ENCODE measurements at places on chromosomes 7 and 10.

GRCh38 chr10:30124704-30125103, 65.3 kb upstream of the JCAD start:
- no peak for DNase-seq

GRCh38 chr7:68065581-68065980, 1068.9 kb downstream of the TYW1 start:
- no peak for DNase-seq

DNA sequence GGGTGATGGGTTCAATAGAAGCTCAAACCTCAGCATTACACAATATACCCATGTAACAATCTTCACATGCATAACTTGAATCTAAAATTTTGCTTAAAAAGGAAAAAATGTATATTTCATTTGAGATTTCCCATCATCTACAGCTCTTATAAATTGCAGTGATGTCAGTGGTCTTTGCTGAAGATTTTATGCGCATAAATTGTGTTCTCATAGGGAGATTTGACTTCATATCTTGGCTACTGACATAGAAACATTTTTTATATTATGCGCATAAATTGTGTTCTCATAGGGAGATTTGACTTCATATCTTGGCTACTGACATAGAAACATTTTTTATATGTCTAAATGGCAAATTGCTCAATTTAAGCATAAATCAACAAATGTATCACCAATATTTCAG, 1125.3 kb upstream of the C7orf33 start:
- DNase-seq = no peak

- DNase-seq = no peak
Measured at GRCh38 chr10:110363572-110364411, 59.1 kb upstream of the SMNDC1 start.

- DNase-seq = no peak
Measured at GRCh38 chr10:31622978-31623377, 304.0 kb downstream of the ZEB1 start.

DNA sequence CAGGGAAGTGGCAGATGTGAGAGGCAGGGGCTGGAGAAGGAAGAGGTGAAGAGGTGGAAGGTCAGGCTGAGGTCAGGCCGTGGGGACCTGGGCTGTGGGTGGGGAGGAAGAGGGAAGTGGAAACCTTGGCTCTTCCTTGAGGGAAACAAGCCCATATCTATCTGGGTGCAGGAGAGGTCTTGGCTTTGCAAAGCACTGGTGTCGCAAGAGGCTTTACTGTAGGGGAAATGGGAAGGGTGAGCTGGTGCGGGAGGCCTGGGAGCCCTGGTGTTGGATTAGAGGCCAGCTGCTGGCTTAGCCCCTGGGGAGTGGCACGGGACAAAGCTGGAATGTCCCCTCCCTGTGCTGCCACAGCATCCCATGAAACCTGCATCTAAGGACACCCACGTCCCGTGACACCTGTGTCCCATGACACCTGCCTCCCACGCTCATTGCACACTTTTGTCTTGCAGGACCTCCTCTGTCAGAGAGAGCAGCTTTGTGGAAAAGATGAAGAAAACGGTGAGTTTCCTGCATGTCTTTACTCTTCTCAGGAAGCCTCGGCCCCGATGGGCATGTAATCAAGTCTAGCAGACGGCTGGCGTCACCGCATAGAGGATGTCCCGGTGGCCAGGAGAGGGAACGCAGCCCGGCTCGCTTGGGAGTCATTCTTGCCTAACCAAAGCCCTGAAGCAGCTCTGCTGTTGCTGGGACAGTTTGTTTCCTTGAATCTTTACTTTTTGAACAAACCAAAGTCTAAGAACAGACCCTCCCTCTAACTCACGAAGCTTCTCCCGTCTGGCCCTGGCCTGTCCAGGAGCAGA, 22.2 kb downstream of the TMEM120A start:
- DNase-seq = no peak

- no peak for DNase-seq
Measured at GRCh38 chr10:126670895-126671261, 385 bp upstream of the C10orf90 start.

- DNase-seq = no peak
Measured at GRCh38 chr10:116771101-116771958, 29.0 kb upstream of the HSPA12A start.

DNA sequence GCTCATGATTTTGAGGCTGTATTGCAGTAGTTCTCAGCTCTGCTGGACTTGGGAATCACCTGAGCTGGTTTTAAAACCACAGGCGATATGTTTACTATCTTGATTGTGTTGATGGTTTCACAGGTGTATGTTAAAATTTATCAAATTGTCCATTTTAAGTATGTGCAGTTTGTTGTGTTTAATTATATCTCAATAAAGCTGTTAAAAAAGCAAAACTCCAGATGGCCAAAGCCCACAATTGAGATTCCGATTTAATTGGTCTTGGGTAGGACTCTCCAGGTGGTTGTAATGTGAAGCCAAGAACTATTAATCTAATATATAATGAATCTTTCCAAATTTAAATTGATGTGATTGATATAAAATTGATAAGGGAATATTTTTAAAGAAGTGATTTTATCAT, 48.6 kb downstream of the NRCAM start:
- no peak for DNase-seq

GRCh38 chr10:43225787-43226153, 41.1 kb downstream of the RASGEF1A start:
- no peak for DNase-seq

DNA sequence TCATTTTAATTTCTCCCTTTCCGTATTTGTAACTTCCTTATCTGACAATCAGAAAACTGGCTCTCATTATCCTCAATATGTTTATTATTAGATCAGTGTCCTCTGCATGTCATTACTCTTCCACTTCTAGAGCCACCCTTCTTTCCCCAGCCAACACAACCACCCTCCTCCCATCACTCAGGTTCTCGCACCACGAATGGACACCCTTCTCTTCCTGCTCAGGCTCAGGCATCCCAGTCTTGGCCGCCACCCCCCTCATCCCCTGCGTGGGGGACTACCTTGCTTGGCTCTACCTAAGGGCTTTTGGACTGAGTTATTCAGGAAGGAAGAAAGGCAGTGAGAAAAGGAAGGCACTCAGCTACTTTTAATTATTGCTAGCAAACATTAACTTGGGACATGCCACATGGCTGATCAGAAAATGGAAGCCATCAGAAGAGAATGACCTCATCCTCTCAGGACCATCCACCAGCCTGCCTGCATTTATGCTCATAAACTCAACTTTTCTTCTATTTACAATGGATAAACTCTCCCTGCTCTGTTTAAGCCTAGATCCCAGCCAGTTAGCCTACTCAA, 199.9 kb upstream of the PLXNA4 start:
- DNase-seq = no peak

- no peak for DNase-seq
Measured at GRCh38 chr7:105452085-105452484, 63.4 kb upstream of the SRPK2 start.

DNA sequence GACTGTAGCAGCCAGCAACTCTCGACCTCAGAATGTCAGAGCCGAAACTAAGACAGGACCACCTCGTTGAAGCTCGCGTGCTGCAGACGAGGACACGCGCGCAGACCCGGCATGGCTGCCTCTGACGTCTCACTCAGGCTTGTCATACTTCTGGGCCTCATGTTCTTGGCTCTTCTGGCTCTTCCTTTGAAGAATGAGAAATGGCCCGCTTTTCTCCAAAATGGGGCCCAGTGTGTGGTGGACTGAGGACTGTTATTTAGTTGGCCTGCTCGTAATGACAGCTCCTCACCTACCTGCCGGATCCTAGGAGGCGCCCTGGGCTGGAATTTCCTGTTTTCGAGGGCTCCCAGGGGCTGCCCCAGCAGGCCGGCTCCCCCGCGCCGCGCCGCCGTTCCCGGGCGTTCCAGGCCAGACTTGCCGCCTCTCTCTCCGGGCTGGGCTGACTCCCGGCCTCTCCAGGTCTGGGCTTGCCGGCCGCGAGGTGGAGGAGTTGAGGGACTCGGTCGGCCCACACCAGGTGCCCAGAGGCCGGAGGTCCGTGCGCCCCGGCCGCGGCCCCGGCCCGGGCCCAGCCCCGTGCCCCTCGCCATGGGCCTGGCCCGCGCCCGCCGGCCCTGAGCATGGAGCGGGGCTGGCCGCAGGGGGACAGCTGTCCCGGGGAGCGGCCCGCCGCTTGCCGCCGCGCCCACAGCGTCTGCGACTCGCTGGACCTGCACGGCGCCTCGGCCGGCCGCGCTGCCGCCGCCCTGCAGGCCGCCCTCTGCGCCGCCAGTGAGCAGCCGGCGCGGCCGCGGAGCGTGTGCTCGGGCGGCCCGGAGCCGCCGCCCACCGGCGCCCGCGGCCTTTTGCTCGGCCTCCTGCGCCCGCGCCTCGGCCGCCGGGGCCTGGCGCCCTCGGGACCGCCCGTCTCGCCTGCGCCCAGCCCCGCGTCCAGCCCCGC, 28.1 kb downstream of the AGAP3 start:
- no peak for DNase-seq

GRCh38 chr10:76642358-76642757, 995.2 kb downstream of the KCNMA1 start:
- DNase-seq = no peak

- no peak for DNase-seq
Measured at GRCh38 chr7:112015146-112015545, 191.1 kb downstream of the DOCK4 start.

GRCh38 chr7:149404825-149405224, 56.0 kb downstream of the ZNF777 start:
- no peak for DNase-seq

- no peak for DNase-seq
Measured at GRCh38 chr10:31930023-31930751, 1.6 kb upstream of the ARHGAP12 start.

- DNase-seq = no peak
Measured at GRCh38 chr10:97124211-97124610, 61.5 kb downstream of the SLIT1 start.

DNA sequence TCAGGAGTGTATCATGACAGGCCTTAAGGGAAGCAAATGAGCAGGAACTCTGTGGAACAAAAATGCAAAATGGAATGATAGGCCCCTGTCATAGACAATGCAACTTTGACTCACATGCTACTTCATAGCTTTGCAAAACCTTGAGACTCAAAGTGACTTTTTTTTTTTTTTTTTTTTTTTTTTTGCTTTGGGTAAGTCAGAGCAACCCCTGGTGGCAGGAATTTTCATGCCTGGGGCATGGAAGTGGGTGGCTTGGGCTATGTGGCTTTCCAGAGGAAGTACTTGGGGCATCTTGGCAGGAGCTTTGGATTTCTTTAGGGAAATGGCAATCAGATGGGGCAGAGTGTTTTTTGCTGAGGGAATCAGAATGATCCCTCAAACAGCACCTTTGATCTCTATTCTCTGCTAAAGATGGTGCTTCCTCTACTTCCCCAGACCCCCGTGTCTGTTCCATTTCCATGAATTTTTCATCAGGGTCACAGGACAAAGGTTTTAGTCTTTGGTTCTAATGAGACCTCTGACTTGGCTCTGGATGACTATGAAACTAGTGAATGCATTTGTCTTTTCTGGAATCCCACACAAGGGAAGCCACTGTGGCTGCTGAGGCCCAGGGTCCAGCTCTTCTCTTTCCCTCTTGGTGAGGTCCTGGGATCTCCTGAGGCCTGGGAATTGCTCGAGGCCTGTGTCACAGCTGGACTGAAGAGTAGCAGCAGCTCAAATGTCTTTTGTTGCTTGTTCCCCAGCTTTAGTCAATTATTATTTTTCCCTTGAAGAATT, 62.8 kb downstream of the TACC2 start:
- DNase-seq = no peak

- DNase-seq = no peak
Measured at GRCh38 chr10:36003688-36004087, 361.6 kb upstream of the FZD8 start.

GRCh38 chr10:33115738-33116719, 158.0 kb upstream of the ITGB1 start:
- DNase-seq = no peak

DNA sequence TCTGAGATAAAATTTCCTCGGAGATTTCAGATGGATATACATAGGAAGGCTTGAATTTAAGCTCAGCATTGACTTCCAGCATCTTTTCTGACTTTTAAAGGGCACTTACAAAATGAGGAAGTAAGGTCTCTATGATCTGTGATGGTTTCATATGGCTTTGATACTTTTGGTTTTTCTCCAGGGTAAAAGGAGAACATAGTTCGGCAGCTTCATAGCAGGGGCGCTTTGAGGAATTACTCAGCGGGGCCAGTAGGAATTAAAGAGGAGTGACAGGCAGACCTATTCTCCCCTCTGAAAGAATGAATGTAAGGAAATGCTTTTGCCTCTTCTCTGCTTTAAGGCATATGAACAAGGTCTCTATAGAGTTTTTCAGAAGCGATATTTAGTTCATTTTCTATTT, 80.0 kb upstream of the PCDH15 start:
- no peak for DNase-seq

- DNase-seq = no peak
Measured at GRCh38 chr7:150736864-150737263, 354 bp upstream of the GIMAP5 start.

DNA sequence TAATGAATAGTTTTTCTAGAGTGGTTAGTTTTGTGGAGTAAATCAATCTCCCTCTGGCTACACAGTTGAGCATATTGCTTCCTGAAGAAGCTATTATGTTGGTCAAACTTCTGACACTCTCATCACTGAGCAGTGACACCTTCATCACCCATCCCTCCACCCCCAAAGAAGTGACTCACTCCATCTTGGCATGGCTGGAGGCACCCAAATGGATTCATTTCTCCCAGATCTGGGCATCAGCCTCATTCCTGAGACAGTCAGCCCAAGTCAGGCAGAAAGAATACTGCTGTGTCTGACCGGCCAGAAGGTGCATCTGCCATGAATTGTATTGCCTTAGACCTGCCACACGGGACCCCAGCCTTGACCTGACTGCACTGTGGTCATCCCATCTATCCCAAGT, 117.0 kb upstream of the HABP2 start:
- DNase-seq = no peak

- no peak for DNase-seq
Measured at GRCh38 chr7:6117533-6117932, 86.4 kb downstream of the ANKRD61 start.

- DNase-seq = no peak
Measured at GRCh38 chr10:119634219-119634544, 17.0 kb upstream of the BAG3 start.

GRCh38 chr7:85070967-85071628, 115.8 kb downstream of the SEMA3D start:
- DNase-seq = no peak

- DNase-seq = no peak
Measured at GRCh38 chr7:13159467-13160184, 472.2 kb downstream of the ARL4A start.

DNA sequence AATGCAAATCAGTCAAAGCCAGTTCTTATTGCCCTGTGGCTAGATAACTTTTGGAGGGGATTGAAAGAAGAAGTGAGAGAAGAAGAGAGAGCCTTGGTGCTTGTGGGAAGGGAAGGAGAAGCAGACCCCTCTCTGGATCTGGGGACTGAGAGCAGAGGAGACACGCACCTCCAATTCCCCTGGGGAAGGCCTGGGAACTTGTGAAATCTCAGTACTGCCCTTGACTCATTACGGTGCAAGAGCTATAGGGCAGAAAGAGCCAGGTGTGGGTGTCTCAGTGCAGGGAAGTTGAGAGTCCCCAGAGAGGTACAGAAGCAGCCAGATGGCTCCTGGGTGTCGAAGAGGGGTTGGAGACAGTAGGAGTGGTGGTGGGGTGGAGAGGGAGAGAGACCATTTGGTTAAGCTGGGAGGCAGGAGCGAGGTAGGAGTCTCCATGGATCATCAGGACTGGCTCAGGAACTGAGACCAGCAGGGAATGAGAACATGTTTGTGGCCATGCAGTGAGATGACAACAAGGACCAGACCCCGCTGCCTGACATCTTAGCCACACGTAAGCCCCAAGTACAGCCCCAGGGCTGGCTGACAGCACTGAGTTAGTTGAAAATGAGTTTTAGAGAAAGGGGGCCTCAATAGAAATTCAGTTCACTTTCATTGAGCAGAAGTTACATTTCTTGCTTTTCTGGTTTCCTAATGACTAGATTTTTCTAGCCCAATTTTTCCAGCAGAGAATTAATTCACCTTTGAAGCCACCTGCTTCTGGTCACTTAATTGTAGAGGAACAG, 238.2 kb downstream of the BUB3 start:
- no peak for DNase-seq

Data from stimulated activated CD4-positive, alpha-beta T cell treated with anti-CD3 and anti-CD28 coated beads, Interleukin-1b, Interleukin-23, amount 100 ng/mL, for 1 hour (primary cell).